Transverse colon (tissue), 4 donors: ENCODE measurements at places on chromosomes 13 and 19. TPM values are rescaled to one million over a fixed set of nuclear protein-coding genes. Genes with fewer than 3 reads are reported as not detected.
A peak's percentile ranks its signal among the peaks of the same experiment; 100 is the strongest.

DNA sequence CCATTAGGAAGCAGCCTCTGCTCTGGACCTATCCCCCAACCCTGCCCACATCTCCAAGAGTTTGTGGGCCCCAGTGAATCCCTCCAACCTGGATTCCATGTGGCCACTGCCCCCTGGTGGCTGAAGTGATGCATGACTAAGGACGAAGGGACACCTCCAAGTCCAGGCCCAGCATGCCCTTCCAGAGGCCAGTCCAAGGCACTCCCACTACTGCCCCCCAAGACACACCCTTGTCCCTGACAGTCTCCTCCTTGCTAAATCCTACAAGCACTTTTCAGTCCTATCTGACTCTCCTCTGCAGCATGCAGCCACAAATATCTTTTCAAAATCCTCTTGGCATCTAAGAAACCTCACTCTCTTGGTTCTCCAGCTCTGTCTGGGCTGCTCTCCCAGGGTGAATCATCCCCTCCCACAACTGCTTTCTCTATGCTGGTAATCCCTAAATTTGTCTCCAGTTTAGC, 33.0 kb downstream of the DEDD2 start:
- peak; percentile 80 for DNase-seq

- DNase-seq = no peak
Measured at GRCh38 chr13:30394751-30395191, 27.5 kb upstream of the UBE2L5 start.

The GPR12 gene
- not detected for total RNA-seq

DNA sequence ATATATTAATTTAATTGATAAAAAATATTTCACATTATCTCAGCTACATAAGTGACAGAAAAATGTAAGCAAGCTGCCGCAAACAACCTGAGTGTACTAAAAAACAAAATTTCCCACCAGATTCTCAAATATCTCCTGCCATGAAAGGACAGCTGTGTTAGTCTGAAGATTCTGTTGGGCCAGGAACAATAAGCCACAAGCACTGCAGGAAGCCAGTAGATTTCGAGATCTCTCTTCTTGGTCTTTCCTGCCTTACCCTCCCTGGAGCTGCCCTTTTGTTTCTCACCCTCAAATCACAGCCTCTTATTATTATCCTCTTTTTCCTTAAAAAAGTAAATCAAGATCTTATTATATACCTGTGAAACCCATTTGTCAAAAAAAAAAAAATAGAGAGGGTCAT, 165.6 kb downstream of the EFNB2 start:
- no peak for DNase-seq

GRCh38 chr19:35882114-35882832, 13.9 kb downstream of the APLP1 start:
- no peak for DNase-seq

The GFY gene
- not detected for total RNA-seq

GRCh38 chr13:44068737-44069136, 189.0 kb downstream of the LACC1 start:
- DNase-seq = no peak

DNA sequence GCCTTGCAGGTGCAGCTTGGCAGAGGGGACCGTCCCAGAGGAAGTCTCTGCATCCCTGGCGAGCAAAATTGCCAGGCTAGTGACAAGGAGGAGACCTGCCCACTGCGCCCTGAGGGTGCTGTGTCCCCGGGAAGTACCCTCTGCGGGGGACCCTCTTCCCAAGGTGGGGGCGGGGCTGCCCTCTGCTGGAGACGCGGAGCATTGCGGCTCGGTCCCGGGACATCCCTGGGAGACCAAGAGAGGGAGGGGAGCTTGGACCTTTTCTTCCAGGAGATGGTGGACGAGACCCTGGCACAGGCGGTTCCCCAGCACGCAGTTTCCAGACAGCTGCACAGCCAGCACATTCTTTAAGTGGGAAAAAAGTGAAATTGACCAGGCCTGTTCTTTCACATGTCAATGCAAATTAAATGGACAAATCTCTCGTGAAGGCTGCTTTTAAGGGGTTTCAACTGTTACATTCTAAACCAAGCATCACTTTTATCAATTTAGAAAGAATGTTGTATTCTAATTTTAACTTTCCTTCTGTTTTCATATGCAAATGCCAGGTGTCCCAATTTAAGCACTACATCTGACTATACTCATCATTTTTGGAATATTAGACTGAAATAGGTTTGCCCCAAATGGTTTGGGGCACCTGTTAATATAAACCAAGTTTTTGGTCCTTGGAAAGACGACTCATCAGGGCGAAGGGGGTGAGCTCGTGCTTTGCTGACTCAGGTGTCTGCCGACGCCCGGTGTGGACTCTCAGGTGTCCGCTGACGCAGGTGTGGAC, 60.7 kb downstream of the MCF2L start:
- peak; percentile 37 for DNase-seq

DNA sequence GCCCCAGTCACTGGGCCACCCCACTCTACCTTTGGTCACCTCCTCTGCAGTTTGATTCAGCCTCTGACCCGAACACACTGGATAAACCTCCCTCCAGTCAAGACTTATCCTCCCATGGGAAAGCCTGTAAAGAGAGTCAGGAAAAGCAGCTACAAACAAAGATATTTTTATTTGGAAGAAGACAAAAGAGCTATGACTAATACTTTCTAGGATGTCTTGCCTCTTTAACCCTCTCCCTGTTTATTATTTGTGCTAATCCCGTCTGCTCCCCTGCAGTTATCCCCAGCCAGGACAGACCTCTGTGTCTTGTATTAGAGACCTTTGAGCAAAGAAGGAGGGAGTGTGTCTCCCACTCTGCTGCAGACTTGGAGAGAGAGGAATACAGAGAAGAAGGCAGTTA, 178.3 kb downstream of the EFNB2 start:
- no peak for DNase-seq

- DNase-seq = no peak
Measured at GRCh38 chr19:47390533-47391488, 28.5 kb downstream of the MEIS3 start.

DNA sequence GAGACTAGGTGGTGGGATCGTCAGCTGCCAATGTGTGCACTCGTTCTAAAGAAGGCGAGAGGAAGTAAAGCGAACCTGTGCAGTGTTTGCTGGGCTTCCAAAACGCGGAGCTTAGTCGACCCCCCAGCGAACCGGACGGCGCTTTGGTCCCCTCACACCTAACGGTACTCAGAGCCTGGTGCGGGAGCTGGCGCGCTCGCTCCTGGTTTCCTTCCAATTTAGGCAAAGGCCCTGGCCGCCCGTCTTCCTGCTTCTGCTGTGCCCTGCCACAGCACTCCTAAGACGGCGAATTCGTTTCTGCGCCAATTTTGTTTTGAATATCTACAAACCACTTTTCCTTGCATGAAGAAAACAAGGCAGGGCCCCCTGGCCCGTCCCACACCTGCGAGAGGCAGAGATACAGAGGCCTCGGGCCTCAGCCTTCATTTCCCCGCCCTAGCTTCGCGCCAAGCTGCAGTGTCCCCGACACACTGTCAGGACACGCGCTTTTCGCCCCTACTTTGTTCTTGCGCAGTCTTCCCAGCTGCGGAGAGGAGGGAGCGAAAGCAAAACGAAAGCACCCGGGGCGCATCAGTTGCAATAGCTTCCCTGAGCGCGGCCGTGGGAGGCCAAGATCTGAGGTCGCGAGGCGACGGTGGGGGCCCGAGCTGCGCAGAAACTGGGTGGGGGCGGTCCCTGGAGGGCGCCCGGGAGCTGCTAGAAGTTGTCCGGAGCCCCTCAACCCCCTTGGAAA, 111.9 kb downstream of the KCNRG start:
- DNase-seq = peak; percentile 65

The TSKS gene
- total RNA-seq = not detected

The ZNF440 gene
- 51.1 TPM for total RNA-seq

The LGI4 gene
- total RNA-seq = 24.8 TPM

- DNase-seq = no peak
Measured at GRCh38 chr19:28351761-28352160, 861.2 kb downstream of the UQCRFS1 start.

The CACNG8 gene
- total RNA-seq = not detected

- peak; percentile 61 for DNase-seq
Measured at GRCh38 chr19:2455851-2456570, 748 bp downstream of the LMNB2 start.

The TJP3 gene
- total RNA-seq = 294 TPM

The POLRMT gene
- total RNA-seq = 45.9 TPM

GRCh38 chr19:4671185-4671851, 1.2 kb upstream of the MYDGF start:
- DNase-seq = no peak

DNA sequence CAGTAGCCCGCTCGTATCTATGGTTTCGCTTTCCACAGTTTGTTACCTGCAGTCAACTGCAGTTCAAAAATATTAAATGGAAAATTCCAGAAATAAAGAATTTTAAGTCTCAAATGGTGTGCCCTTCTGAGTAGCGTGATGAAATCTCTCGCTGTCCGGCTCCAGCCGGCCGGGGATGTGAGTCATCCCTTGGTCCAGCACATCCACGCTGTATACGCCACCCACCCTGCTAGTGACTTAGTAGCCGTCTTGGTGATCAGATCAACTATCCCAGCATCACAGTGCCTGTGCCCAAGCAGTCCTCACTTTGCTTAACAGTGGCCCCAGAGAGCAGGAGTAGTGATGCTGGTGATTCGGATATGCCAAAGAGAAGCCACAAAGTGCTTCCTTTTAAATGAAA, 40.0 kb downstream of the ZNF331 start:
- no peak for DNase-seq

DNA sequence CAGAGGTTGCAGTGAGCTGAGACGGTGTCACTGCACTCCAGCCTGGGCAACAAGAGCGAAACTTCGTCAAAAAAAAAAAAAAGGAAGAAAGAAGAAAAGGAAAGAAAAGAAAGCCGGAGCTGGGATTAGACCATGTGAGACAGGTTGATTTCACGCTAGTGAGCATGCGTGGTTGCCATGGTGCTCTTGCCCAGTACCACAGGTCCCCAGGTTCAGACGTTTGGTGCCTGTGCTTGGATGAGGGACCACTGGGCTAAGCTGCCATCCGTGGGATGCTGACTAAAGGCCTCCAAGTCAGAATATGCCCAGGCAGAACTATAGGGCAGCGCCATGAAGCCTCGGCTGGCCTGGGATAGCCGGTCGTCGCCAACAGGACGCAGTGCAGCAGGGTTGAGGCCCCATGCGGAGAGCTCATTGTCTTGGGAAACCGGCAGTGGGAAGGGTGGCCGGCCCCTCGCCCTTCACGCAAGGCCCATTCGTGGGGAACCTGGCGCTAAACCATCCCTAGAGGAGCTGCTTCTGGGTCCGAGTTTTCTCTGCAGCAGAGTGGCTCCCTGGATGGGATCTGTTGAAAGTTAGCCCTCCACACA, 7.2 kb upstream of the TEX101 start:
- DNase-seq = no peak

The TNFSF9 gene
- total RNA-seq = not detected

The ZFR2 gene
- not detected for total RNA-seq

GRCh38 chr13:21576426-21576825, 27.5 kb downstream of the MICU2 start:
- no peak for DNase-seq

DNA sequence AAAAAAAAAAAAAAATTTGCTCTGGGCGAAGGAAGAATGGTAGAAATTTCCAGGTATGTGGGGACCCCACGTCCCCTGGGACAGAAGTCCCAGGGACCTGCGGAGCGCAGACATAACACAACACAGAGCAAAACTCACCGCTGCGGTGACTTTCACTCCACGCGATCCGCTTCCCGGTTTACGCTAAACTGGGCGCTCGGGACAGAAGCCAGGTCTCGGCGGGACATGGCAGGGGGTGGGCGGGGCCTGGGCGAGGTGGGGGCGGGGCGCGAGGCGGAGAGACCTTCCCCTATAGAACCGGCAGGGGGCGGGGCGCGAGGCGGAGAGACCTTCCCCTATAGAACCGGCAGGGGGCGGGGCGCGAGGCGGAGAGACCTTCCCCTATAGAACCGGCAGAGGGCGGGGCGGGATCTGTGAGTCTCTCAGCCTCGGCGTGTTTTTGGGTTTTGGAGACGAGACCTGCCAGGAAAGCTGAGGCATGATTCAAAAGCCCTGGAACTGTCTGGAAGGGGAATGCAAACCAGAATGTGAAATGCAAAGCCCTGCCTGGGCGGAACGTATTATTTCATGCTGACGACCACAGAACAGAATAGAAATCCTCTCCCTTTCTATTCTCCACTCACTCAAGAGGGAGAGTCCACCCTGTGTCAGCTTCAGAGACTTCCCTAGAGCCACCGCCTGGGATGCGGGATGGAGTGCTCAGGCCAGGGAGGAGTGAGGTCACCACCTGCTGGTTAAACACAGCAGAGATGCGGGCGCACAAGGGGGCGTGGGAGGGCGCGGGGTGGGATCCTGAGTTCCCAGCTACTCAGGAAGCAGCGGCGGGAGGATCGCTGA, 20.2 kb upstream of the ERVV-1 start:
- peak; percentile 86 for DNase-seq

GRCh38 chr13:110697842-110698241, 8.1 kb downstream of the CARS2 start:
- no peak for DNase-seq

The ZNF90 gene
- total RNA-seq = 8.3 TPM

- DNase-seq = no peak
Measured at GRCh38 chr19:45103508-45104319, 10.7 kb downstream of the PPP1R37 start.

GRCh38 chr13:49652355-49653305, 24.3 kb downstream of the ARL11 start:
- peak; percentile 32 for DNase-seq

DNA sequence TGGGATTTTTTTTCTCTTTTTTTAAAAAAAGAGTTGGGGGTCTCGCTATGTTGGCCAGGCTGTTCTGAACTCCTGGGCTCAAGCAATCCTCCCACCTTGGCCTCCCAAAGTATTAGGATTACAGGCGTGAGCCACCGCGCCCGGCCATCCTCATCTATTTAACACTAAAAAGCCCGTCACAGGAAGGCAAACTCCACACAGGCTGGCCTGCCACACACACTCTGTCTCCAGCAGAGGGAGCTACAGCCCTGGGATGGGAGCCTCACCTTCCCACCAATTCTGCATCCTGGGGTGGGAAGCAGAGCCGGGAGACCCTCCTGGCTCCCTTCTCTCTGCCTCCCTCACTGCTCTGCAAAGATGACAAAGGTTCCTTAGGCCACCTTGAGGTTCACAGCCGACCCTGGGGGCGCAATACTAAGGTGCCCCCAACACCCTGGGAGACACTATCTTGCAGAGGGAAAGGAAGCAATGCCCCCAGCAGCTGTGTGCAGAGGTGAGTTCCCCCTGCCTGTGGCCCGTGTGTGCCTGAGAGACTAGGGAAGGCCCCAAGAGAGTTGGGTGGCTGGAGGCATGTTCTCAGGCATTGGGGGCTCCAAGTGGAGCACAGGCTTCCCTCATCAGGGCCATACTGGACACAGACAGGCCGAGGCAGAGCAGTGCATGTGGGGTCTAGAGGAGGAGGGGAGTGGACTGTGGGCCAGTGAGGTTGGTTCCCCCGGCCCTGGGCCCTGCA, 27.4 kb upstream of the TIMM44 start:
- peak; percentile 18 for DNase-seq

- no peak for DNase-seq
Measured at GRCh38 chr19:18157465-18158063, 4.6 kb downstream of the PIK3R2 start.

GRCh38 chr19:10201176-10201575, 6.4 kb upstream of the DNMT1 start:
- no peak for DNase-seq

DNA sequence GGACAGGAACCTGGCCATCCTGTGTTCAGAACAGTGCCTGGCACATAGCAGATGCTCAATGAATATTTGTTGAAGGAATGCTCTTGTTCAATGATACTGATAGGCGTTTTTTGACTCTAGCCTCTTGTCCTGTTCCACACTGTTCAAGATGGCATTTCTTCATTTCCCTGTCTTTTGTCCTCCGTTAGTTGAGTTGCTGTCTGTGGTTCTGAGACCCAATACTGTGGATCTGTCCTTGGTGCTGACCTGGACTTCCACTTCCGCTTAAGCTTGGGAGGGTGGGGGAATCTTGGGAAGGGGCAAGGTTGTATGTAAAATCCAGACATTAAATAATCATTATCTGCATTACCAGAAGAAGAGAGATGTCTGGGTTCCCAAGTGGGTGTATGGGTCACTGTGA, 8.3 kb upstream of the KCNN4 start:
- DNase-seq = no peak
